Activated effector memory CD4-positive, alpha-beta T cell treated with anti-CD3 and anti-CD28 coated beads, Interleukin-2, amount 50 U/mL, for 16 hours (primary cell): ENCODE measurements at places on chromosomes 11 and 22.

DNA sequence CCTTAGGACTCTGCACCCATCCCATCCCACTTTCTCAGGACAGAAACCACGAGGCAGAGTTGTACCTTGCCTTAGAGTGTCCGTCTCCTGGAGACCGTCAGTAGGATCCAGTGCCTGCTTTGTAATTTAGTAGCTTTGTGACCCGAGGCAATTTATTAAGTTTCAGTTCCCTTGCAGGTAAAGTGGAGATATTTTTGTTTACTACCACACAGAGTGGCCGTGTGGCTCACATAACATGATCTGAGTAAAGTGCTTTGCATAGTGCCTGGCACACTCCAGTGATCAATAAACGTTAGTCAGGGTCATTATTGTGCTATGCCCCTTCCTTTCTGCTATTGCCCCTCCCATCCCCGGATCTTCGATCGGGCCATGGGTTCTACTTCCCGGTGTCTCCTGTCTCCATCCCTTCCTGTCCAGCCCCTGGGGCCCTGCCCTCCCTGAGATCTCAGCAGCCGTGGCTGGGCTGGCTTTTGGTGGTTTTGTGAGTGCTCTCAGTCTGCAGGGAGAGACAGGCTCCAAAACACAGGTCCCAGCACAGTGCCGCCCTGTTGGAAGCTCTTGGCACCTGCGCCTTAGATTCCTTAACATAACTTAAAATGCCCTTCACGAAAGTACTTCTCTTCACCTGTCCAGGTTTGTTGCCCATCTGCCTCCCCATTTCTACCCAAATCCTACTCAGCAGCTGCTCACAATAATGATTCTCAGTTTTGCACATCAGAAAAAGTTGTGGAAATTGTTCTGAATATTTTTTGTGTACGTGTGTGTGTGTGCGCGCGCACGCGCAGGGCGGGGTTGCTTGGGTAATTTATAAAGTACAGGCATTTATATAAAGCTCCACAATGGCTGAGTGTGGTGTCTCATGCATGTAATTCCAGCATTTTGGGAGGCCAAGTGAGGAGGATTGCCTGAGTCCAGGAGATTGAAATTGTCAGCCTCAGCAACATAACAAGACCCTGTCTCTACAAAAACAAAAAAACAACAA, 753.7 kb downstream of the NTM start:
- DNase-seq: no peak

DNA sequence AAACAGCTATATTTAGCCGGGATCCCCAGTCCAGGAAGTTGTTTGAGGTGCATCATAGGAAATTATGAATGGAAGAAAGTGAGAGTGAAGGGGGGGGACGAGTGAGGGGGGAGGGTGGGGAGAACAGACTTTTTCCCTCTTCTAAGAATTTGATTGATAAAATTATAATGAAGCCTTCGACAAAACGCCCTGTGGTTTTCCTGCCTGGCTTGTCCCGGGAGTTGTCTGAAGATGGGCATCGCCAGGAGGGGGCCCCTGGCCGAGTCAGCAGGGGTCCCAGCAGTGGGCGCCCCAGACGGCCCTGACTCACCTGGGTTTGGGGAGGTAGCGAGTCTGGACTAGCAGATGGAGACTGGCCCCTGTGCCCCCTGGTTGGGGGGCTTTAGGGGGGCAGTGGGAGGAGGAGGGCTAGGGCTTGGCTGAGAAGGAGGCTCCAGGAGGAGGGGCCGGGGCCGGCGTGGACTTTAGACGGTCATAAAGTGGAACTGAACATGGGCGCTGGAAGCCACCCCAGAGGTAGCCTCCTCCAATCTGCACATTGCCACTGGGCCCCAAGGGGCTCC, 336 bp upstream of the LIF start:
- DNase-seq: no peak

- peak; percentile 89 for DNase-seq
Observed at GRCh38 chr11:63985812-63986155, 454 bp upstream of the OTUB1 start.

DNA sequence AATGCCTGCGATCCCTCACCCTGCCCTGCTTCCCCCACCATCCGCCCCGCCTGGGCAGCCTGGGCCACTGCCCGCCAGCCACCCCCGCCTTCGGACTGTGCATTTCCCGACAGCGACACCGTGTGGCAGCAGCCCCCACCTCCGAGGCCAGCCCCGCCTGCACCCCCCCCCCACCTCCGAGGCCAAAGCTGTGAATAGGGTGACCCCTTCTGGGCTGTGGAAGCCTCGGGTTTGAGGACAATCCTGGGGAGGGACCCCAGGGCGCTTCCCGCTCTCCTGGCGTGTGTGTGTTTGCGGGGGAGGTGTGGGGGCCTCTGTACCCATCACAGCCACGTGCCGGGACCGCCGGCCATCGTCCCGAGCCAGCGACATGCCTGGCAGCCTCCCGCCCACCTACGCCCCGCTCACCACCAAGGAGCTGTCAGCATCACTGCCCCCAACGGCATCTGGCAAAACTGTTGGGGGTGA, 33.8 kb upstream of the PPARA start:
- DNase-seq: peak; percentile 93

- DNase-seq: no peak
Observed at GRCh38 chr11:1890856-1891830, 552 bp downstream of the PRR33 start.

GRCh38 chr22:23518376-23519187, 61.5 kb downstream of the IGLL1 start:
- DNase-seq: no peak
